ENCODE measurements at places on chromosomes 2 and 18.

DNA sequence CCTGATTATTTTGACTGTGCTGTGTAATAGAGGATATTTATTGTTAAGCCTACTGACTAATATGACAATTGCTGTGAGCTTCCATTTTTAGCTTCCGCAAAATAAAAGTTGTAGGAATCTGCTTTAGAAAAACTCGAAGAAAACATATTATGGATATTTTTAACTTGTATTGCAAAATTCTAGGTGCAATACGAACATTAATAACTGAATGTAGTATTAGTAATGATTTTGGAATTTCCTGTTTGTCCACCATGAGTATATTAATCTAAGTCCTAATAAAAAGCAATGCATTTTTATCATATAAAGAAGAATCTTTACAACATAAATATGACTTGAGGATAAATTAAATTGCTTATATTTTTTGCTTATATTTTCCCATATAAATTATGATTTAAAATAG, 2.4 kb upstream of the DSC3 start:
- DNase-seq, result no peak

DNA sequence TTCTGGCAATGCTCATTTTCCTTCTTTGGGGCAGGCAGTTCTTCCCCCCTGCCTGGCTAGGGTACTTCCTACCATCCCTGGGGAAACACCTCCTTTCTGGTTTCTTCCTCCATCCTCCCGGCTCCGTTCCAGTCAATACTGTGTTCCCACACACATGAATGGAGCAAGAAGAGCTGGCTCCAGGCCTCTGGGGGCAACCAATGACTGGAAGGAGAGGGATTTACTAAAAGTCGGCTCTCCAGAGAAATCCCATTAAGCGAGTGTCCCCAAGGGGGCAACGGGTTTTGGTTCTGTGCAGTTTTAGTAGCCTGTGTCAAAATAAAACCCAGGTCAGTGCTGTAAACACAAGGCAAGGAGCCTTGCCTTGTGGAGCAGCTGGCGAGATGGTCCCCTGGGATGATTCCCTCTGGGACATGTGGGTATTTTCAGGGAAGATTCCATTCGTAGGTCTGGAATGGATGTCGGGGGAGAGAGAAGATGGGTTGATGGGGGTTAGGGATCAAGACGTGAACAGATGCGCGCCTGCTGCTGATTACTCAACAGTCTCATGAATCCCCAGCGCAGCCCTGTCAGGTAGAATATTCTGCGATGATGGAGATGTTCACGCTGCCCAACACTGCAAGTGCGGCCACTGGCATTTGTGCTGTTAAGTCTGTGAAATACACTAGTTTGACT, 32.0 kb downstream of the EMILIN2 start:
- no peak for DNase-seq

DNA sequence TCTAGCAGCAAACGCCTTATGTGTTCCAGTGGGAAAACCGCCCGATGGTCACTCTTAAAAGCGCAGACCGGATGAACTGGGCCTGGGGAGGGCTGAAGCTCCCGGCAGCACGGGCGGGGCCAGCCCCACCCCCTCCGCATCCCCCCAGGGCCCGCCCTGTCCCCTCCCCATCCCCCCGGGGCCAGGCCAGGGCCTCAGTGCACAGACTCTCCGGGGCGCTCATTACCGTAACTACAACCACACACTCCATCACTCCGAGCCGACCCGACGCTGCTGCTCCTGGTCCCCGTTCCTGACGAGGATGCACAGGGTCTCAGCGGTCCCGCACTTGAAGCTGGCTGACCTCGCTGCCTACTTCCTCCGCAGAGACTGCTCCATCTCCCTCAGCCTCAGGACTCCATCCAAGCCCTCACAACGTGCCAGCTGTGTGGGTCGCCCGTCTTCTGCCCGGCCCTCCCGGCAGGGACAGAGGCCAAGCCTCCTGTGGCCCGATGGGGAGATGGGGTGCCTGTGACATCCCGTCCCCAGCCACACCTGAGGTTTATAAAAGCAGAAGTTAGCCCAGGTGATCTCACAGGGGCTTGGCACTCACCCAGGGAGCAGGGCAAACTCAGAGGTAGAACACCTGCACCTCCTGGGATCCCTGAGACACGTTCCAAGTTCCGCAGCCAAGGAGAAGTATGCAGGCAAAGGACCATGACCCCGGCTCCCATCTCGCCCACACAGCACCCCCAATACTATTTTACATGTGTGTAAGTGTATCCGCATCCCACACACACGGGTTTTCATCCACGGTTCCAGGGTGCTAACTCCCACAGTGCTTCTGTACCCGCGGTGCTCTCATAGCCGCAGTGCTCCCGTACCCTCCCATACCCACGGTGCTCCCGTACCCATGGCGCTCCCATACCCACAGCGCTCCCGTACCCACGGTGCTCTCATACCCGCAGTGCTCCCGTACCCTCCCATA, 36.0 kb downstream of the SLC66A2 start:
- no peak for DNase-seq

GRCh38 chr2:239917957-239918481, 107.1 kb downstream of the NDUFA10 start:
- no peak for DNase-seq

- no peak for DNase-seq
These were observed 96.5 kb upstream of the PIEZO2 start for GRCh38 chr18:11245879-11246278.

DNA sequence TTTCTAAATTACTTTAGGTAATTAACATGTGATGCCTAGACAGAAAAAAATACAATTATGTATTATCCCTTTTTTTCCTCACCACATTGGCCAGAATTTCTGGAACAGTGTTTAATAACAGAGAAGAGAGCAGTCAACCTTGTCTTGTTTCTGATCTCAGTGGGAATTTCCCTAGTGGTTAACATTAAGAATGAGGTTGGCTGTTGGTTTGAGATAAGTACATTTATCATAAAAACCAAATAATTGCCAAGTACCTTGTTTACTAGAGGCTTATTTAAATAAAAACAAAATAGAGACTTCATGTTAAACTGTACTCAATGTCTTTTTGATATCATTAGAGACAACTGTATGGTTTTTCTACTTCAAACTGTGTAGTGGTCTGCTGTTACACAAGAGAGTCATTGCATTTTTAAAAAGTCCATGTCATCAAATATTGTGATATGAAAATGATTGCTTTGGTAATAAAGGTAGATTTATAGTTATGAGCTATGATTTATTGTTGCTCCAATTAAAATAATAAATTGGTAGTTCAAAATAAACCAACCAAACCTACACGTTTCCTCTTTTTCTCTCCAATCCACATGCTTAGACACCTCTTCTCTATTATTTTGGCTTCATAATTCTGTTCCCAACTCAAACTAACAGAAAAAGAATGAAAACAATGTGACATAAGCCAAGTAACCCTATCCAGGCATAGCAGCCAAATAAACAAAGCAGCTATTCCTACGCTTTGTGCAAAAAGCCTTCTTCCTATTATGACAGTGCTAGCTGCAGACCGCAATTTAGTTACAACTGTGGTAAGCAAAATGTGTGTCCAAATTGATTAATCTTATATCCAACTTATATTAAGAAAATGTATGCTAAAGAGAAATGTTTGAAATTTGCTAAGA, 20.9 kb upstream of the TANK start:
- DNase-seq, result no peak

DNA sequence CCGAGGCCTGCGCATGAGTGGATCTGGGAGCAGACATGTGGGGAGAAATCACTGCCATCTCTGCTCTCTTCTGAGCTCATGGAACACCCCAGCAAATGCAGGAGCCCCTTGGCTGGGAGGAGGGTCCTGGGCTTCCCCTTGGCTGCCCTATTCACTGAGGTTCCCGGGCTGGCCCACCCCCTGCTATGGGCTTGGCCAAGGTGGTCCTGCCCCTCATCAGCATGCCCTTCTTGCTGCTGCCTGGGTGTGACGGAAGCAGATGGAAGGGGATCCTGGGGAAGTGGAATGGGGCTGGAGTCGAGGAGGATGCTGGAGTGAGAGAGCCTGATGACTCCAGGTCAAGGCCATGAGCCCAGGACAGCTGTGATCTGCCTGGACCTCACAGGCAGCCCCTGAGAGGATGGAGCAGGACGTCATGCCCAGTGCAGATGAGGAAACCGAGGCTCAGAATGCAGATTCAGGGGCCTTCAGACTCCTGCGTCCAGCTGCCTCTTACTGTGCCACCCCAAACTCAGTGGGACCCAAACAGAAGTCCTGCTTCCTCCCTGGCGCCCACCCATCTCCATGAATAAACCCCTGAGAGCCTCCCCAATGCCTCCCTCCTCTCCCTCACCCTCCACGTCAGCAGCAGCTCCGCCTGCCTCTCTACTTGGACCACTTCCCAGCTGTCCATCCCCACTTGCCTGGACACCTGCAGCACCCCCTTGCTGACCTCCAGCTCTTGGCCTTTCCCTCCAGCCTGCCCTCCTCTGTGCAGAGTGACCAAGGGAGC, 4.0 kb downstream of the SNED1 start:
- DNase-seq, result no peak

DNA sequence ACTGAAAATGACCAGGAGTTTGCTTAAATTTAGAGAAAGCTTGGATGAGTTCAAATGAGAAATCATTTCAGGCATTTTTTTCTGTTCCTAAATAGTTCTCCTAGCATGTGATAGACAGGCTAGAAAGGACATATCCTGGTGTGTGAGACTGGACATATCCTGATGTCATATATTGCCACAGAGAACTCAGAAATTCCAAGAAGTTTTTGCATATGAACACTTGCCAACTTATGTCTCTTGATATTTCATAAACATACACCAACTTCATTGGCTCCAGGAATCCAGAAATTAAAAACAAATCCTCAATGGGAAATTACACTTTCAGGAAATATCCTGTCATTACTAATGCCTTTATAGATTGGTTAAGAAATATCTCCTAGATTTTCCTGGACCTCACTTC, 2.9 kb upstream of the SERPINB4 start:
- DNase-seq, result no peak

DNA sequence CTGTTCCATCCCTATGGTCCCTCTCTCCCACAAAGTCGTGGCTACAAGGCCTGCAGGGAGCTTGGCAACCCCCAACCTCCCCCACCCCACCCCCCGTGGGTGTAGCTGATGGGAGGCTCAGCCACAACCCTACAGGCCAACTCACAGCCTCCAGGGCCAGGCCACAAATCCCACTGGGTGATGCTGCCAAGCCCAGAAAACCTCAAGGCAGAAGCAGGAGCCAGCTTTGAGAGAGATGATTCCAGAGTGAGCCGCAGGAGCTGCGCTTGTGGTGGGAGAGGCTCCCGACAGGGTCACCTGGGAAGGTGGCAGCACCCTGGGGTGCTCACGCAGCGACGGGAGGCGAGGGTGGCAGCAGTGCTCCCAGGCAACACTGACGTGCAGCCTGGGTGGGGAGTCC, 44.8 kb downstream of the ADCY3 start:
- DNase-seq, result no peak

DNA sequence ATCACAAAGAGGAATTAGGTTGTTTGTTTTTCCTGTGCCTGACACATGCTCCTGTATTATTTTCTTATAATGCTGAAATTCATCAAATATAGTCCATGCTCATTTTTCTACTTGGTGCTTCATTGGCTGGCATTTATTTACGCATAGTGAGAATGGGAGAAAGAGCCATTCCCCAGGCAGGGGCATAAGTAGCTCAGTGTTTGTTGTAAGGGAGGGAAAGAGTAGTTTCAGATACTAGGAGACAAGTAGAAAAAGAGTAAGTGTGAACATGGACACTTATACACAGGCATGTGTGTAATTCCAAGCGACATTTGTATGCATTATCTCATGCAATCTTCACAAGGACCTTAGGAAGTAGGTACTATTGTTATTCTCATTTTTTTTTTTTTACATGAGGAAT, 111.9 kb upstream of the UGP2 start:
- DNase-seq, result no peak

DNA sequence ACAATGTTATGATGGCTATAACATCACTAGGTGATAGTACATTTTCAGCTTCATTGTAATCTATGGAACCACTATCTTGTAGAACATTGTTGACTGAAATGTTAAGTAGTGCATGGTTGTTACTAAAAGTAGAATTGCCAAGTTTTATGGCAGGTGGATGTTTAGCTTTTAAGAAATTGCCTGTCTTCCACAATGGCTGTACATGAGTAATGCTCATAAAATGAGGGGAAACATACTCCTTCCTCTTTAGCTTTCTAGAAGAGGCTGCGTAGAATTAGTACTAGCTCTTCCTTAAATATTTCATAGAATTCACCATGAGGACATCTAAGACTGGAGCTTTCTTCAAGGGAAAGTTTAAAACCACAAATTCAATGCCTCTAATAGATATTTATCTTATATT, 161.0 kb downstream of the TPGS2 start:
- no peak for DNase-seq

DNA sequence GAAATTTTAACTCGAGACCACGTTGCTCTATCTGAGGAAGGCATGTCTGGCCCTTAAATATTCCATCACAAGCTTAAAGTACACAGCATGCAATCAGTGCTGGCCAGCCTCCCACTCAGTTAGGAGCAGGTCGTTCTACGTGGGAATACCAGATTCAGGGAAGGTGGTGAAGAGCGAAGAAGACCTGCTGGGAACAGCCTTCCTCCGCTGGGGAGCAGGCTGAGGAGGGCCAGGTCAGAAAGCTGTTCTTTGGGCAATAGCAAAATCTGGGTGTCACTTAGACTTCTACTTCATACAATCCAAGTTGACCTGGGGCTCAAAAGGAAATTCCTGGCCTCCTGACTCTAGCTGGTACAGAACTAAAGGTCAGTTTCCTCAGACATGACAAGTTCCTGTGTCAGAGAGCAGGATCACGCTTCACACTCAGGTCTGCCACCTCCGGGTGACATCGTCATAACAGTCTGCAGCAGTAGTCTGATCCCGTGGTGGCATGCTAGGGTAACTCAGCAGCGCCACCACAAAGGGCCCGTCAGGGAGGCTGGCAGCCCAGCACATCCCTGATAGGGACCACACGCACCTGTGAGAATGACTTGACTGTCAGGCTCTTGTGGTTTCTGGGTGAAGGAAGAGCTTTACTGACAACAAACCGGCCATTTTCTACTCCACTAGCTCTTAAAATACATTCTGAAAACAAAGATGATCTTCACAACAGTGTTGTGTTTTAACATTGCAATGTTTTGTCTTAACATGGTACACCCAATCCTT, 35.2 kb upstream of the NAPG start:
- DNase-seq, result peak; percentile 41

DNA sequence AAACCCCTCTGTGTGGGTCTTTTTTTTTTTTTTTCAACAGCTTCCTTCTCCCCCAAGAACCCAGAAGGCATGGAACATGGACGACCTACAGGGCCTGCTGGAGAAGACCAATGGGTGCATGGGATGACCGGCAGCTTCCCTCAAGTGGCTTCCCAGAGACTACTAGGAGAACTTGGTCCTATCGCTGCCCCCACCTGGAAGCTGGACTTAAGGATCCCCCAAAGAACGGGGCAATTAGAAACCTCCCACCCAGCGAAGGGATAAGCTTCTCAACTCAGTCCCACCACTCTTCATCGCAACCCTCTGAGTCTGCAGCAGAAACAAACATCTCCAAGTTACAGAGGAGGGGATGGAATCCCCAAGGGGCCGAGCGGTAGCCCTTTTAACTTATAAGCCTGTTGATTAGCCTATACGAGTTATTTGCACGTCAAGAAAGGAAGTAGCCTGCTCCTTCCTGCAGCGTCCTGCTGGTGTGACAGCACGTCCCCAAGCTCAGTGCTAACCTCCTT, 1.4 kb downstream of the ACTR1B start:
- DNase-seq, result no peak

Measured in activated naive CD4-positive, alpha-beta T cell (primary cell).